Tibial nerve (tissue), 4 donors: ENCODE measurements at places on chromosomes 7 and 10. TPM values are rescaled to one million over a fixed set of nuclear protein-coding genes. Genes with fewer than 3 reads are reported as not detected.

Gene POMZP3
- 8.3 TPM for total RNA-seq

Gene TMEM176A
- total RNA-seq, result 36.9 TPM

Gene PRKCQ
- not detected for total RNA-seq

Gene OR6V1
- not detected for total RNA-seq

Gene VAX1
- not detected for total RNA-seq

Gene FGFBP3
- total RNA-seq, result 7.9 TPM

Gene CTTNBP2
- total RNA-seq, result 19.3 TPM

Gene CDHR1
- total RNA-seq, result not detected

Gene TMEM130
- 0.30 TPM for total RNA-seq

Gene CTNNA3
- total RNA-seq, result 26.4 TPM

GRCh38 chr10:115094416-115095140 lies 1.4 kb downstream of the ATRNL1 start:
- no peak for DNase-seq

GRCh38 chr7:82164813-82165212 lies 278.8 kb downstream of the CACNA2D1 start:
- DNase-seq, result no peak

DNA sequence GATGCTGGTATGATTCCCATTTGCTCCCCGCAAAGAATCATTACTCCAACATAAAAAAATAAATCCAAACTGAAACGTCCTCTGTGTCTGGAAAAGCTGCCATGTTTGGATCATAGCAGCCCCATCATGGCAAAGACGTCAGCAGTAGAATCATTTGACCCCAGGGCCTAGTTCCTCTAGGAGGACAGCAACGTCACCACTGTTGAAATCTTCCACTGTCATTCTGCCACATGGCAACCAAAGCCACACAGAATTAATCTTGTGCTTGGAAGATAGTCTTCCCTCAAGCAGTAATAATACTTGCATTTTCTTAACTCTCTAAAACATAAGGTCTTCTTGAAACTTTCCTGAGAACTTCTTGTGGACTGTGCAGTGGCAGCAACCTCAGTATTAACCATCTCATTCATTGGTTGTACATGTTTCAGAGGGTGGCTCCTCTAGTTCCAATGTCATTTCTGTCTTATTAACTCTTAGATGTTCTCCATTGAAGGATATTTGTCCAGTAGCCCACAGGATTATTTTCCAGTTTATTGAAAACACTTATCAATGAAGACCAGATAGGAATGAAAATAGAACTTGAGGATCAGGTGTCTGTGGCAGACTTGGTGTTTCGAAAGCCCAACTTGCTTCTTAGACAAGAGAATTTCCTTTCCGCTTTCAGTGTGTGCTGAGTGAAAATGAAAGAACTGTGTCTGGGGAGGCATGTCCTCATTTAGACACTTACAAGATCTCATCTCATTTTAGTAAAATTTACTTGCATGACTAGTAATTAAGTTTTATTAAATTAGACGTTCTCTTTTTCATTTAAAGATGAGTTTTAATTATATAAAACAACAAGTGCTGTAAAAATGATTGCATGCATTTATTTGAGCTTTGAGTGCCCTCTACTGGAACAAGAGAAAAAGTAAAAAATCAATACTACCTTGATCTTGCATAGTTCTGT lies 28.9 kb upstream of the INHBA start:
- no peak for DNase-seq

DNA sequence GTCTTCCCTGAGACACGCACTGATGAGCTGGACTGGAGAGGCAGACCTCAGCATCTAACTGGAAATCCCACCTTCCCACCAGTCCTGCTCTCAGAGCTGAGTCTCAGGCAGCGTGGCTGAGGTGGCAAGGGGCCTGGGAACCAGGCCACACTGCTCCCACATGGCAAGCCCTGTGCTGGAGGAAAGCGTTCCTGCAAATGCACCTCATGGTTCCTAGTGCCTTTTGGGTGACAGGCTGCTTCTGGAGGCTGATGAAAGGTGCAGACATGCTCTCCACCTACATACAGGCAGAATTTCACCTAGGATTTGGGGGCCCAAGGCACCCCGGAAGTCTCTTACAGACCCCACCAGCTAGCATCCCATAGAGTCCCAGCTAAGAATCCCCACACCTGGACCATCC lies 432.9 kb upstream of the FOXK1 start:
- DNase-seq, result no peak

DNA sequence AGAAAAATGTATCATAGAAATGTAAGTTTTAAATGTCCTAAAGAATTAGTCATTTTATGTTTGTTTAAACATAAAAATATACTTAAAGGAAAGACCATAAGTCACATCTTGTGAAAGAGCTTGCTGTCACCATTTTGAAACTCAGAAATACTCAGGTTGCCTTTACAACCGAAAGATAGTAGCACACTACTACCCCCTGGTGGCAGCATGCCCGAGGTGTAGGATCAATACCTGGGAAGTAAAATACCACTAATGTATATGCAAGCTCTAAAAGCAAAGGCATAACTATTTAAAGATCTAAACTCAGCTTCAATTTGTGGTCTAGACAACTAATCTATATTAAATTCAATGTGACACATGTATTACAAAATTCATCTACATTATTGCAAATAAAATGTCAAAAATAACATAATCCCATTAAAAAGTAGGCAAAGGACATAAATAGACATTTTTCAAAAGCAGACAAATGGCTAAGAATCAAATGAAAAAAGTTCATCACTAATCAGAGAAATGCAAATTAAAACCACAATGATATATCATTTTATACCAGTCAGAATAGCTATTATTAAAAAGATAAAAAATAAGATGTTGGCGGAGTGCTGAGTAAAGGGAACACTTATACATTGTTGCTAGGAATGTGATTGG lies 47.7 kb upstream of the FGL2 start:
- peak; percentile 59 for DNase-seq

DNA sequence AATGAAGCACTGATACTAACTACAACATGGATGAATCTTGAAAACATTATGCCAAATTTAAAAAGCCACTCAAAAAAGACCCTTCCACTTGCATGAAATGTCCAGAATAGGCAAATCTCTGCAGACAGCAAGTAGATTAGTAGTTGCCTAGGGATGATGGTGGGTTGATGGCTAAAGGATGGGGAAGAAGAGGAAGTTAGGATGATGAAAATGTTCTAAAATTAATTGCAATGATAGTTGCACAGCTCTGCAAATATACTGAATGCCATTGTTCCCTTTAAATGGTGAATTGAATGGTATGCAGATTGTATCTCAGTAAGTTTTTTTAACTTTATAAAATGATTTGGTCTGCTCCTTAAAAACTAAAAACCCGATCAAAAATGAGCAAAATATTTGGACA lies 7.3 kb upstream of the LIPA start:
- DNase-seq, result no peak

DNA sequence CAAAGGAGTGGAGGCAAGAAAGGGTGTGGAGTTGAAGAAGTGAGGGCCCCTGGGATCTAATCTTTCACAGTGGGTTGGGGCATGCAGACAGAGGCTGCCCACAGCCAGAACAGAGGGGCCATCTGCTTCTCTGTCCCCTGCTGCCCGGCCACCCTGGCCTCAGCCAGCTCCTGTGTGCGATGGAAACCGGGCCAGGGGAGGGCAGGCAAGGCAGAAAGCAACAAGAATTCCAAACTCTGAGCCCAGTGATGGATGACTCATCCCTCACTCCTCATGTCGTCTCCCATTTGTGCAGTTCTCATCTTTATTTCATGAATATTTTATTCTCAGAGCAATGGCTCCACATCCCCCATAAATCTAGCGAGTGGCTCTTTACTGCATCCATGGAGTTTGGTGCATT lies 757.1 kb downstream of the GRID1 start:
- no peak for DNase-seq

GRCh38 chr10:3668276-3668965 lies 116.6 kb downstream of the KLF6 start:
- no peak for DNase-seq

GRCh38 chr10:98256692-98257091 lies 11.3 kb downstream of the LOXL4 start:
- no peak for DNase-seq

DNA sequence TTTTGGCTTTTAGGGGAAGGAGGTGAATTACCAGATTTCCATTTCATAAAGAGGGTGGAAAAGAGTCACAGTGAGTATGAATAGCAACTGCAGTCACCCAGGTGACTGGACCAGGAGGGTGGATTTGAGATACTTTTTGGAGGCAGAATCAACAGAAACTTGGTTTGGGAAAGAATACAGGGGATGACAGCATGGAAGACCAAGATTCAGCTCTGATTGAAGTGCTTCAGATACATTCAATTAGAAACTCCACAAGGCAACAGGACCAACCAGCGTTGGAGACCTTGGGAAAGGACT lies 83.0 kb downstream of the SGMS1 start:
- DNase-seq, result no peak

- DNase-seq, result no peak
Observed at GRCh38 chr10:46234431-46235060, 52.3 kb upstream of the ANTXRL start.

- DNase-seq, result no peak
Observed at GRCh38 chr7:111228437-111228836, 137.5 kb downstream of the LRRN3 start.

- no peak for DNase-seq
Observed at GRCh38 chr10:70969188-70969587, 80.8 kb upstream of the PCBD1 start.

DNA sequence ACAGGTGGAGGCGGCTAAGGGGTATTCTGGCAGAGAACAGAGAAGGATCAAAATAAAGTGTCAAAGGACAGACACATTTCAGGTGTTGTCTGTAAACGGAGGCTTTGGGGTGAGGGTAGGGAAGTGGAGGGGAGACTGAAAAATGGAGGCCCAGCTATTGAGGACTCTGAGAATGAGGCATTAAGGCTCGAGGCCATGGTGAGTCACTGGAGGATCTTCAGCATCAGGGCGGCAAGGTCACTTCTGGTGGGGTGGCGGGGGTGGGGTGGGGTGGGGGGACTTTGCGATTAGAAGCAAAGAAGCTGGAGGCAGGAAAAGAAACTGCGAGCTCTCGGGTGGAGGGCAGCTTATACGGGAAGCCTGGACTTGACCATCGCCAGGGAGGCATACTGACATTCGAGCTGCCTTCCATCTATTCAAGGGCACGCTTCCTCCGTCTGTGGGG lies 58.4 kb upstream of the PCGF5 start:
- DNase-seq, result no peak

DNA sequence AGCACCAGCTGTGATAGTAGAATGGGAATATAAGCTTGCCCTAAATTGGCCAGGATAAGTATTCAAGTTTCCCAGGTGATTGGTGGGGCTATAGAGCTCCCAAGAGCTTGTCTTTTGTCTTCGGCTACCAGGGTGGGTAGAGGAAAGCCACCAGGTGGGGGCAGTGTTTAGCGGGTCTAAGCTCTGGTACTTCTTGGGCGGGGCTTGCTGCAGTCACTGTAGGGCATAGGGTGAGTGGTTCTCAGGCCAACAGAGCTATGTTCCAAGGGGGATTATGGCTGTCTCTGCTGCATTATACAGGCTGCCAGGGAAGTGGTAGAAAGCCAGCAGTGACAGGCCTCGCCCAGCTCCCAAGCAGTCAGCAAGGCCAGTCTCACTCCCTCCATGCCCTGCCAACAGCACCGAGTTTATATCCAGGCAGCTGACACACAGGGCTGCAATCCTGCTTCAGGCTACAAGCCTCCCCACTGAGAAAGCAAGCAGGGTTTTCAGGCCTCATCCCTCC lies 110.7 kb downstream of the ZNF467 start:
- peak; percentile 59 for DNase-seq

DNA sequence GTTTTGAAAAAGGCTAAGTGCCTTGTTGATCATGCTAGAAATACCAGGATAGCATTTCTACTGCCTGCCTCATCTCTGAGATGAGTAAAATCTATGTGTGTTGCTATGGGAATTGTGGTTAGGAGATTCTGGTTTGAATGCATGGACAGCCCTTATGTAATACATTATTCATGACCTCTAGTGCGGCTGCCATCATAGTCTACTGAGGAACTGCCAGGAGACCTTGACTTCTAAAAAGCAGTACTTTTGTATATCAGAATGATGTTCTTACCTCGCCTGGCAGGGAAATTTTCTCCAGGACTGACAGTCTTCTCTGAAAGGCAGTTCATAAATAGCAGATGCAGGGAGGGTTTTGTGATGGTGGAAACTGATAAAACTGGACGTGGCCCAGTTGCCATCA lies 248.5 kb downstream of the NSUN6 start:
- no peak for DNase-seq

DNA sequence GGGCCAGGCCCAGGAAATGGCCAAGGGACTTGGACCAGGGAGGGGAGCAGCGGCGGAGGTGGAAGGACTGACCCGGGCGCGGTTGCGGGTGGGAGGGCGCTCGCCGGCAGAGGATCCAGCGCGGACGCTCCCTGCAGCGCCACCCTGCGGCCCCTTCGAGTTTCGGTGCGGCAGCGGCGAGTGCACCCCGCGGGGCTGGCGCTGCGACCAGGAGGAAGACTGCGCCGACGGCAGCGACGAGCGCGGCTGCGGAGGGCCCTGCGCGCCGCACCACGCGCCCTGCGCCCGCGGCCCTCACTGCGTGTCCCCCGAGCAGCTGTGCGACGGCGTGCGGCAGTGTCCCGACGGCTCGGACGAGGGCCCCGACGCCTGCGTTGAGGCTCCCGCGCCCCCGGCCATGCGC lies 16.8 kb upstream of the ZNF467 start:
- DNase-seq, result no peak

DNA sequence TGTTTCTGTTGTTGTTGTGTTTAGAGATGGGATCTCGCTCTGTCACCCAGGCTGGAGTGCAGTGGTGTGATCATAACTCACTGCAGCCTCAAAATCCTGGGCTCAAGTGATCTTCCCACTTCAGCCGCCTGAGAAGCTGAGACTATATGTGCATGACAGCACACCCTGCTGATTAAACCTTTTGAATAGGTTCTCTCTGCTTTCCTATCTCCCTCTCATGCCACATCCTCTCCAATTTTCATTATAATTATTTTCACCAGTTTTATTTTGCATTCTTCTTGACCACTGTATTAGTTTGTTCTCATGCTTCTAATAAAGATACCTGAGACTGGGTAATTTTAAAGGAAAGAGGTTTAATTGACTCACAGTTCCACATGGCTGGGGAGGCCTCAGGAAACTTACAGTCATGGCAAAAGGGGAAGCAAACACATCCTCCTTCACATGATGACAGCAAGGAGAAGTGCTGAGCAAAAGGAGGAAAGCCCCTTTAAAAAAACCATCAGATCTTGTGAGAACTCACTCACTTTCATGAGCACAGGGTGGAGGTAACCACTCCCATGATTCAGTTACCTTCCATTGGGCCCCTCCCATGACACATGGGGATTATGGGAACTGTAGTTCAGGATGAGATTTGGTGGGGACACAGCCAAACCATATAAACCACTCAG lies 12.9 kb downstream of the AGK start:
- DNase-seq, result no peak

- DNase-seq, result no peak
Observed at GRCh38 chr10:117275121-117275520, 34.2 kb downstream of the SLC18A2 start.

- no peak for DNase-seq
Observed at GRCh38 chr7:75716992-75717626, 21.6 kb downstream of the HIP1 start.
